ENCODE measurements at places on chromosomes 5 and 9. TPM values are rescaled to one million over a fixed set of nuclear protein-coding genes. Genes with fewer than 3 reads are reported as not detected.

- no peak for DNase-seq
Measured at GRCh38 chr5:61626639-61627282, 294.7 kb downstream of the ZSWIM6 start.

- DNase-seq = no peak
Measured at GRCh38 chr9:9521033-9521779, 1091.6 kb downstream of the PTPRD start.

- DNase-seq = no peak
Measured at GRCh38 chr5:55860288-55860687, 9.1 kb downstream of the IL31RA start.

GRCh38 chr9:93316726-93317494 lies 133.0 kb downstream of the WNK2 start:
- no peak for DNase-seq

DNA sequence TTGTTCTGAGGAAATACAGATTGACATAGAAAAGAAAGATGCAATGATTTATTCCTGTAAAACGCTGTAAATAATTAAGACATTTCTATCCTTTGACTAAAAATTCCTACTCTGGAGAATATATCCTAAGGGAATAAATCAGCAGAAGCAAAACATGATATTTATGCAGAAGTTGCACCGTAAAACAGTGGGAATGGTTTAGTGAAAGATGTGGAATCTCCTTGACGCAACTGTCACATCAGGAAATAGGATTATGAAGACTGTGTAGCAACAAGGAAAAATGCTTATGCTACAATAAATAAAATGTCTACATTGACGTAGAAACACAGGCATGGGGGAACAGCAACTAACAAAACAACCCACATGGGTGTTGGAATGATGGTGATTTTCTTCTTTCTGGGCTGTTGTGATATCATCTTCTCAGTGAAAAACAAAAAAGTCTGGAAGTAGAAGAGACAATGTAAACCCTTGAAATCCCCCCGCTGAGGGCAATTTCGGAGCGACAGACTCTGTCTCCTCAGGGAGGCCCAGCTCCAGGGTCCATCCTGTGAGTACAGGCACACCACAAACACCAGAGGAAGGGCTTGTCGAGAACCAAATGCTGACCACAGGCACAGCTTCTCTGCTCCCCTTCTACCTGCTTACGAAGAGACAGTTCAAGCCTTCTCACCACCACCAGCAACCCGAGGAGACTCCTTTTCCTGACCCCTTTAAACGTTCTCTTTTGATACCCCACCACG lies 25.2 kb downstream of the COL23A1 start:
- DNase-seq = no peak

DNA sequence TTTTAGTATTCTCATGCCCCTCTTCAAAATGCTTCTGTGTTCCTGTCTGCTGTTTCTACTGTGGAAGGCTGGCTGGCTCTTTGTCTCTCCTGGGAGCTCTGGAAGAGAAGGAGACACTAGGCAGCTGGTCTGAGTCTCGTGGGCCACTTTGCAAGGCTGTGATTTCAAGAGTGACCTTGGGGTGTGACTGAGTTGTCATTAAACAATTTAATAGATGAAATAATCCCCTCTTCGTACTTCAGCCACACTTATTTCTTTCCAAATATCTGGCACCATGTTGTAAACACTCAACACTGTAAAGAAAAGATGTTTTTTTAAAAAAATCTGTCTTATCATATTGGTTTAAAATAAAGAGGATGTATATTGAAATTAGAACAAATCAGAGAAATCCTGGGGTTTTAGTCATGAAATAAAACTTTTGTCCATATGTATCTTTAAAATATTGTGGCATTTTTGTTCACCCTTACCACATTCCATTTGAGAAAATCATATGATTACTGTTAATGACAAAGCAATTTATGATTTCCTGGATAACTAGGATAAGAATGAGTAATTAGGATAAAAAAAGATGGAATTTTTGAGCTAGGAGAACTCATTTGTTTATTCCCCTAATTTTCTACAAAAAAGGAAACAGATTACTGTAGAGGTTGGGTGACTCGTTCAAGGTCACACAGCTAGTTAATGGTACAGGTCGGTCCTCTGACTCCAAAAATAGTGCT lies 200.8 kb downstream of the MAT2B start:
- peak; percentile 32 for DNase-seq

DNA sequence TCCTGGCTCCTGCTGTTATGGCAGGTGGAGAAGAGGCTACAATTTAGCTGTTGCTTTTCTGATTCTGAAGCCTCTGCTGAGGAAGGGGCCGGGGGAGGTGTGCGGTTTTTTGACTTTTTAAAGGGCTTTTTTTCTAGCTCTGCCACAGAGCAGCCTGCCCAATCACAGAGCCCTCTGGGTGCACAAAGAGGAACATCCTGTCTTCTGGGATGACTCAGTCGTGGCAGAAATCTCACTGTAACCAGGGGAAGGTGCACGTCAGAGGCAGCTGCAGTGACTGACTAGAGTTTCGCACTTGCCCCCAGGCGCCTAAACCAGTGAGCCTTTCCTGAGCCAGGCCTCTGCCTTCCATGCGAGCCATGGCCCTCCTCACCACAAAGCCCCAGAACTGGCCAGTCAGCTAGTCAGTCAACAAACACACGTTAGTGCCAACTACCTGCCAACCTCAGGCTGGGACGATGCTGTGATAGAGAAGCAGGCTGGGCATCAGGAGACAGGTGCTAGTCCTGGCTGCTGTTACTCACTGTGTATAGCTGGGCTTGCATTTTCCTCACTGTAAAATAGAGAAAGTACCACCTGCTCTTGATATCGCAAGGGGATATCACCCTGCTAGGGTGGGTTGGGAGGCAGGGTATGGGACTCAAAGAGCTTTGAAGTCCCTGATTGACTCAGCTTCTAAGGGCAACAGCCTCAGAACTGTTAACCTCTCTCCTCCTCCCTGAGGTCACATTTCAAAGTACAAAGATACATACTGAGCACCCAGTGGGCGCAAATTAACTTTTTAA lies 2.2 kb downstream of the AKNA start:
- DNase-seq = peak; percentile 69

The OMD gene
- 0.21 TPM for polyA plus RNA-seq

The PPP2R2B gene
- polyA plus RNA-seq = 0.58 TPM
